Activated T-cell treated with anti-CD3 and anti-CD28 coated beads, Interleukin-2, amount 50 U/mL, for 72 hours (primary cell): ENCODE measurements at places on chromosomes 4 and X.

- no peak for DNase-seq
These were observed 58.3 kb downstream of the PDHA2 start for GRCh38 chr4:95898226-95898625.

DNA sequence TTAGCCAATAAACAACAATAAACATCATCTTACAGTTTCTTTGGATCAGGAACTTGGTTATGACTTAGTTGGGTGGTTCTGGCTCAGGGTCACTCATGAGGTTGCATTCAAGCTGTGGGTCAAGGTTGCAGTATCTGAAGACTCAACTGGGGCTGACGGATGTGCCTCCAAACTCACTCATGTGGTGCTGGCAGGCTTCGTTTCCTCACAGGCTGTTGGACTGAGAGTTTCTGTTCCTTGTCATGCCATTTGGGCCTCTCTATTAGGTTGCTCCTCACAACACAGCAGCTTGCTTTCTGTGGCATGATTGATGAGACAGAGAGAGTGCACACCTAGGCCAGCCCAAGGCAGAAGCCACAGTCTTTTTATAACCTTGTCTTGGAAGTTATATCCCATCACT lies 20.7 kb downstream of the FRMPD3 start:
- DNase-seq = no peak

DNA sequence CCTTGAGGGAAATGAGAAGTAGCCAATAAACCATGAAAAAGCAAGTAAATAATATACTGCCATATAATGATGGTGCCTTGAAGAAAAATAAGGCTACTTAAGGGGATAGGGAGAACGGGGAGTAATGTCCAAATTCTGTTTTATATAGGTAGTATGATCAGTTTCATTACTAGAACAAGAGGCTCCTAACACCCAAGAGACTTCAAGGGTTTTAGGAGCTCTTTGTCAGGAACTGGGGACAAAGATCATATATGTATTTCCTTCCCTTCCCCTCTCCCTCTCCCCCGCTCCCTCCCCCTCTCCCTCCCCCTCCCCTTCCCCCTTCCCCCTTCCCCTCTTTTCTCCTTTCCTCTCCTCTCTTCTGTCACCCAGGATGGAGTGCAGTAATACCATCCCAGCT lies 127.3 kb downstream of the PTPN13 start:
- DNase-seq = no peak

DNA sequence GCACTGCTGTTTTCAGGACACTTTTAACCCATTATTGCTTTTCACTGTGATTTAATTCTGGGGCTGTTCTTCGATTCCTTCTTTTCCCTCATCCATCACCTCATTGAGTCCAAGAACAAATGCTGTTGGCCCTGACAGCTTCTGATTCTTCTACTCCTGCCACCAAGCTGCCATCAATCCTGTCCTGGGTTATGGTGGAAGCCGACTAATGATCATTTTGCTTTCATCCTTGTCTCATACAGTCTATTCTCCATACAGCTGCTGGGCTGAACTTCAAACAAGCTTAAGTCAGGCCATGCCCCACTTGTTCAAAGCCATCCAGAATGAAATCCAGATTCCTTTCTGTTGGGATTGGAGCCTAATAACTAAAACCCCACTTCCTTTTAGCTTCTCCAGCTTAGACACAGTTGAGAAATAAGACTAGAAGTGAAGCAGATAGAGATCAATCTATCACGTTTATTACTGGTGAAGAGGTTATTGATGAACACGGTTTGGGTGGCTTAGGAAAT lies 161.9 kb downstream of the STK32B start:
- no peak for DNase-seq

GRCh38 chrX:46957297-46957696 lies 45.1 kb downstream of the JADE3 start:
- DNase-seq = no peak

- no peak for DNase-seq
These were observed 99.9 kb upstream of the MAOA start for GRCh38 chrX:43556207-43556606.

- no peak for DNase-seq
These were observed 43.4 kb upstream of the PHF8 start for GRCh38 chrX:54087661-54088060.

- DNase-seq = no peak
These were observed 330.5 kb downstream of the HNRNPD start for GRCh38 chr4:82043081-82043808.
